ENCODE measurements at places on chromosomes 7 and 10.
A peak's percentile ranks its signal among the peaks of the same experiment; 100 is the strongest.

GRCh38 chr7:149490083-149490760 lies 7.4 kb downstream of the ZNF746 start:
- DNase-seq: no peak

DNA sequence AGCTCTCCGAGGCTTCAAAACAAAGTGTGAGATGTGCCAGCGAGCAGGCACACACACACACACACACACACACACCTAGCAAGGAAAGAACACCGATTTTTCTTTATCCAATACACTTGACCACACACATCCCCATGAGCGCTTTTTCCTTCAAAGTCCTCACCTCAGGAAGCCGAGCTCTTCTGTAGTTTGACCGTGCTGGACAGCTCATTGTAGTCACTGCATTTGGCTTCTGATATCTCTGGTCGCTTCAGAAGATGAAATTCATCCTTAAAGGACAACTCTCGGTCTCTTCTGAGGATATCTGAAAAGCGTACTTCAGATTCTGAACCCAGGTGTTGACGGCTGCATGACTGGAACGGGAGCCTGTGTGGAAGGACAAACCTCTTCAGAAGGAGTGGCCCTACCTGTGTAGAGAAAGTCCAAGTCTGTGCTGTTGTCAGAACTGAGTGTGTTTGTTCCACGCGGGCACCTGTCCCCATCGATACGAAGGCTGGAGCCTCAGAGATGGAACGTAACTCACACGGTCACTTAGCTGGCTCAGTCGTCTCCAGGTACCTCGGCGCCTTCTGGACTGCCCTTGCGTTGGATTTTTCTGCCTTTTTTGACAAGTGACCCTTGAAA lies 28.1 kb upstream of the SHH start:
- DNase-seq: no peak

GRCh38 chr10:94035982-94036765 lies 42.4 kb downstream of the PLCE1 start:
- DNase-seq: no peak

- no peak for DNase-seq
These were observed 4.2 kb upstream of the CPA2 start for GRCh38 chr7:130262448-130262847.

DNA sequence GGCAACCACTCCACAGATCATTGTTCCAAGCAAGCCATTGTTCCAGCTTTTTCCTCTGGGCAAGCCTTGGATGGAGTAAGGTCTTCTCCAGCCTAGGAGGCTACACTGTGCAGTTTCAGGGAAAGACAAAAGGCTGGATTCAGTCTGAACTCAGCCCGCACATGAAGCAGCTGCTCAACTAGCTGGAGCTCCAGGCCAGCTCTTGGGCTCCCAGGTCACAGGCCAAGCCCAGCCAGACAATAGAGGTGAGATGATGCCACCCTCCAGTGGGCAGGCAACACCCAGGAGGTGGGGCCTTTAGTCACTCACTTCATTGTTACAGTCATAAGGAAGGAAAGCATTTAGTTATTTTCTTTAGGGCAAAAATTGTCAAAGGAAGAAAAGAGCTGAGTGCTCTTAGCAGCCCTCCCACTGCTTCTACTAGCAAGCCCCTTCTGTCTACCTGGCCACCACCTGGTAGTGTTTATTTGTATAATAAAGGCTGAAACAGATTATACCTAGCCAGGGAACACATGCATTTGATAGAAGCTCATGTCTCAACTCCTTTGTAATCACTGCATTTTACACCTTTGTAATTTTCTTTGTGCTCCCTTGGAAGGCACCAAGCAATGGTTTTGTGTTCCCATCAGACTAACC lies 253.4 kb downstream of the WDR11 start:
- no peak for DNase-seq

DNA sequence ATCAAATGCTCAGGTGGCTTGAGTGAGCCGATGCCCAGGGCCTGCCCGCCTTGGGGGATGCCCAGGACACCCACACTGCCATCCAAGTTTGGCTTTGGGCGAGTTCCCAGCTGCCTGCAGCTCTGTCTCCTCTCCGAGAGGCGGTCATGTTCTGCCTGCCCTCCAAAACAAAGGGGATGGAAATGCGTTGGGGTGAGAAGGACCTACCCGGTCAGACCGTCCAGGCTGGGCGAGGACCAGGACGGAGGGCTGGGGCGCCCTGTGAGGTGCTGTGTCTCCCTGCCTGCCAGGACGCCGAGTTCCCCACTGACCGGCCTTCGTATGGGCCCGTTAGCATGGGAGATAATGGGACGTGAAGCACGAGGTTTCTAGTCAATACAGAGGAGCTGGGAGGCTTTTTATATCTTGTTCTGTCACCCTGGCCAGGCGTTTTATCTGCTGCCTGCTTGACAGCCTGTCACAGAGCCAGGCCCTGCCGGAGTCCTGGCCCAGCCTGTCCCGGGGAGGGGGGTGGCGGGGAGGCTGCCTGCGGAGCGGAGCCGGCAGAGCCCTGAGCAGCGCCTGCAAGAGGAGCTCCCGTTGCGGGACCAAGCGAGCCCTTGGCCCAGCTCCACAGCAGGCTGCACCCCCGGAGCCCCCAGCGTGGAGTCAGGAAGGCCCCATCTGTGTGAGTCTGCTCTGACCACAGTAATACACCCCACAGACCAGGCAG lies 22.0 kb upstream of the ELFN1 start:
- peak; percentile 78 for DNase-seq

- DNase-seq: no peak
These were observed 411.8 kb upstream of the MGMT start for GRCh38 chr10:129055225-129055624.

DNA sequence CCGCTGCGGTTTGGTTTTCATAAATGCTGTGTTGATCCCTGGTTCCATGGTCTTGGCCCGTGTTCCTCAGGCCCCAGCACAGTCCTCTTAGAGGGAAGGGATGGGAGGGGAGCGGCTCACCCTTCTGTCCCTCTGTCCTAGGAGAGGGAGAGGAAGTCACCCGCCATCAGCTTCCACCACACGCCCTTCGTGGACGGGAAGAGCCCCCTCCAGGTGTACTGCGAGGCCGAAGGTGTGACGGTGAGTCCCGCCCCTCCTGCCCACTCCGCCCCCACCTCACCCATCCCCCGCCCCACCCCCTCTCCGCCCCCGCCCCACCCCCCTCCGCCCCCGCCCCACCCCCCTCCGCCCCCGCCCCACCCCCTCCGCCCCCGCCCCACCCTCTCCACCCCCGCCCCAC lies 37.5 kb upstream of the DPYSL4 start:
- no peak for DNase-seq

DNA sequence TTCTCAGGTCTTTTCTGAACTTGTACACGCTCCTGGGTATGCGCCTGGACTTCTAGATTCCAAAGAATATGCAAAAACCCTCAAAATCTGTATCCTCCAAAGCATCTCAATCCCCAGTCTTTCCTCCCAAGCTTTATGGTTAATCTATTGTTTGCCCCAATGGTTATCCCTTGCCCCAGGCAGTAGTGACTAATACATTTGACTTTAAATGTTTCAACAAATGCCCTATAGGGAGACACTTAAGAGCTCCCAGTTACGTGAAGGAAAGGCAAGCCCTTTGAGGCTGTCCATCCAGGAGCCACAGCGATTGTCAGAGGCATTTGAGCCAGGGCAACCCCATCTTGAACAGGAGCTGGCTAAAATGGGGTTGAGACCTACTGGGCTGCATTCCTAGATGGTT lies 12.7 kb upstream of the FOXL3 start:
- peak; percentile 2 for DNase-seq

DNA sequence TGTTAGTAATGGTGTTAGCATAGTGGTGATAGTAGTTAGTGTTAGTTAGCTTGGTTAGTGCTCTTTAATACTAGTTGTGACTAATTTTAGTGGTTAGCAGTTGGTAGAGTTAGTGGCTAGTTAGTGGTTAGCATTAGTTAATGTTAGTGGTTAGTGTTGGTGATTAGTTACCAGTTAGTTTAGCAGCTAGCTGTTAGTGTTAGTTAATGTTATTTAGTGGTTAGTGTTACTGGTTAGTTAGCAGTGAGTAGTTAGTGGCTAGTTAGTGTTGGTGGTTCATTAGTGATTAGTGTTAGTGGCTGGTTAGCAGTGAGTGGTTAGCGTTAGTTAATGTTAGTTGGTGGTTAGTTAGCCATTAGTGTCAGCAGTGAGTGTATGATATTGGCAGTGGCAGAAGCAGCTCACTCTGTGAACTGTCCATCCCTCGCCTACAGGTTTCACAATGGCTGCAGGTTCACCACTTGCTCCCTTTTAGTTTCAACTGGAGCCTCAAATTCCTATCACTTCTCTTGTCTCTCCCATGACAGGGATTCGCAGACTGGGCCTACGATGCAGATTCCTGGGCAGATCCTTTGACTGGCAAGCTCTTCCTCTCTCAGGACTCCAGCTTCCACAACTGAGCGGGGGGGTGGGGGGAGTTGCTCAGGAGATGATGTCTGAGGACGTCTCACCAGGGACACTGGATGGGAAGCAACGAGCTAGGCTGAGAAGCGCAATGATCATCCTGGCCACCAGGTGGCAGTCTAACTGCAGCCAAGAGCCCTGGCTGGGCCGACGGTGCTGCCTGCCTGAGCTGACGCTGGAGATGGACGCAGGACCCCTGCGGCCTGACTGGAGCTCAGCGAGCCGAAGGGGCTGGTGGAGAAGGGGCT lies 19.5 kb downstream of the GHRHR start:
- DNase-seq: peak; percentile 92

Data from femur (tissue), 1 donor.